ENCODE measurements at places on chromosomes 11 and 22.

GRCh38 chr11:23551706-23552105 is 691.4 kb upstream of the CCDC179 start:
- DNase-seq = no peak

DNA sequence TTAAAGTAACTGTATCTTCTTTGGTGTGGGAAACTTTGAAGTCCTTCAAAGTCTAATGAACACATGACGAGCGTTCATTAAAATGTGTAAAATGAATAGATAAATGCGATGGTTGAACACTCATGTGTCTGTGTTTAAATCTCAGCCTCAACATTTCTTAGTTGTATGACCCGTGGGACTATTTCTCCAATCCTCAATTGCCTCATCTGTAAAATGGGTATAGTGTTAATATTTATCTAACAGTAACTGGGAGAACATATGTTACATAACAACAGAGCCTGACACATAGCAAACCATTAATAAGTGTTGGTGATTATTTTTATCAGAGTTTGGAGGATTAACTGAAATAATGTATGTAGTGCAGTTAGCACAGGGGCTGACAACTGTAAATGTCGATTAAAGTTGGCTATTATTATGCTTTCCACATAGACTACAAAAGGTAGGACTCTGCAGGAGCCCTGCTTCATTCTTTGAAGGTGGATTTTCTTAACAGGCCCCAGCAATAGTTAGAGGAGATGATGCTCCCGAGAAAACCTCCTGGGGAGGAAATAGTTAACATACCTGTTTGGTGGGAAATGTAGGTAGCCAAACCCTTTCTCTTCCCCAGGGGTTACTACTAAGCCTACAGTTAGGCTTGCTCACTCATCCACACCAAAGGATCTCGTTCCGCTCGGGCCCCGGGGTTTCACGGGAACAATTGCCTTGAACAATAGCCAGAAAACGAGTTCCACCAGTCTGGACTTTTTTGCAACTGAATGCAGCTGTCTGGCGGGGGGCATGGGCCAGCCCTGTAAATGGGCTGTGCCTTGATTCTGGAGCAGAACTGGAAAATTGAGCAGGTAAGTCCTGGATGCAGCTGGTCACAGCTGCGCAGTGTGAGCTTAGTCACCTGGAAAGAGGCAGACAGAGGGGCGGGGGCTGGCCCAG is 133.4 kb downstream of the DBX1 start:
- DNase-seq = no peak

DNA sequence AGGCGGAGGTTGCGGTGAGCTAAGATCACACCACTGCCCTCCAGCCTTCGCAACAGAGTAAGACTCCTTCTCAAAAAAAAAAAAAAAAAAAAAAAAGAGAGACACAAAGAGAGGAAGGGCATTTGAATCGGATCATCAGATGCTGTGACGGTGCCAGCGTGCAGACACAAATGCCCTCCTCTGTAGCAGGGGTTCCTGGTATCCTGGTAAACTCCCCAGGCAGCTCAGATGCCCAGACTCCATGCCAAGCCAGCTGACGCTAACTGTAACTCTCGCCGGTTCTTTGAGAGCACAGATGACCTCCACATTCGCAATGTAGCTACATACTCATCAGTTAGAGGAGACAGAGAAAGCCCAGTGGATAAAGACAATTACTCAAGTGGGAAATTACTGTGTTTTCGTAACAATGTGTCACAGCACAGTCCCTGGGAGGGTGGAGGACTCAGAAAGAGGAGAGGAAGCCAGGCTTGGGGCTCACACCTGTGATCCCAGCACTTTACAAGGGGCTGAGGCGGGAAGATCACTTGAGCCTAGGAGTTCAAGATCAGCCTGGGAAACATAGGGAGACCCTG is 153.1 kb downstream of the BRD1 start:
- DNase-seq = no peak

DNA sequence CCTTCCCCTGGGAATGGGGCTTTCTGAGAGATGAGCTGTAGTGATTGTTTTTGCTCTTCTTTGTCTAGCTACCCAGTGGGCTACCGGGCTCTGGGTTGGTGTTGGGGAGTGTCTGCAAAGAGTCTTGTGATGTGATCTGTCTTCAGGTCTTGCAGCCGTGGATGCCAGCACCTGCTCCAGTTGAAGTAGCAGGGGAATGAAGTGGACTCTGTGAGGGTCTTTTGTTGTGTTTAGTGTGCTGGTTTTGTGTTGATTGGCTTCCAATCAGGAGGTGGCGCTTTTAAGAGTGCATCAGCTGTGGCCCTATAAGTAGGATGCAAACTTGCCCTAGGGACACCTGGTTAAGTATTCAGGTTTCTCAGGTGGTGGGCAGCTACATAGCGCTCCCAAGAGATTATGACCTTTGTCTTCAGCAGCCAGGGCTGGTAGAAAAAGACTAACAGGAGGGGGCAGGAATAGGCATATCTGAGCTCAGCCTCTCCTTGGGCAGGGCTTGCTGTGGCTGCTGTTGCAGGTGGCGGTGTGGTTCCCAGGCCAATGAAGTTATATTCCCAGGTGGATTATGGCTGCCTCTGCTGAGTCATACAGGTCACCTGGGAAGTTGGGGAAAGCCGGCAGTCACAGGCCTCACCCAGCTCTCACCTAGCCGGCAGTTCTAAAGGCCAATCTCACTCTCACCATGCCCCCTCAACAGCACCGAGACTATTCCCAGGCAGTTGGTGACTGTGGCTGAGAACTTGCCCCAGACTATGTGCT is 315.7 kb upstream of the C11orf87 start:
- no peak for DNase-seq

DNA sequence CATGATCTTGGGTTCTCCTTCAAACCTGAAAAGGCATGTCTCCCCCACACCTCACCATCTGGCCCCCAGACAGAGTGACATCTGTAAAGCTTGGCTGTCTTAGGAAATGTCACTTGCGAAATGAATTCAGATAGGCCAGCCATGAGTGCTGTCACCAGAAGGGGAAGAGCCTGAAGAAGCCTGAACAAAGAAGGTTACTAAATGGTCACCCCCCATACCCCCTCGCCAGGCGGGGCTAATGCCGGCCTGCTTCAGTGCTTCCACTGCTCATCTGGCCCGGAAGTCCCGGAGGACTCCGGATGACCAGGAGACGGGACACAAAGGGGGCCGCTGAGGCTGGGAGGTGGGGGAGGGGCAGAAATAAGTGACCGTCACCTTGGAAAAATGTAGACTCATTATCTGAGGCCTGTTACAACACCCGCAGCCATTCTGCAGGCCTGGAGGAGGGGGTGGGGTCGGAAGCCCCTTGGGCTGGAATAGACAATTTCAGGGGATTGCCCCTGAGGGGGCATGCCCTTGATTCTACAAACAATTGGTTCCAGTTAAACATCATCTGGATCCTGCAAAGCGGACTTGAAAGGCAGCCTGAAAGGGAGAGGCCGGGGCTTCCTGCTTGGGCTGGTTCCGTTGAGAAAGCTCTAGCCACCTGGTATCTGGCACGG is 43.2 kb downstream of the NAT10 start:
- no peak for DNase-seq

- DNase-seq = no peak
Measured at GRCh38 chr11:114059984-114060391, 477 bp downstream of the ZBTB16 start.

- DNase-seq = no peak
Measured at GRCh38 chr22:29224121-29224858, 18.6 kb downstream of the EMID1 start.

- DNase-seq = no peak
Measured at GRCh38 chr11:76927160-76927559, 66.4 kb downstream of the ACER3 start.

DNA sequence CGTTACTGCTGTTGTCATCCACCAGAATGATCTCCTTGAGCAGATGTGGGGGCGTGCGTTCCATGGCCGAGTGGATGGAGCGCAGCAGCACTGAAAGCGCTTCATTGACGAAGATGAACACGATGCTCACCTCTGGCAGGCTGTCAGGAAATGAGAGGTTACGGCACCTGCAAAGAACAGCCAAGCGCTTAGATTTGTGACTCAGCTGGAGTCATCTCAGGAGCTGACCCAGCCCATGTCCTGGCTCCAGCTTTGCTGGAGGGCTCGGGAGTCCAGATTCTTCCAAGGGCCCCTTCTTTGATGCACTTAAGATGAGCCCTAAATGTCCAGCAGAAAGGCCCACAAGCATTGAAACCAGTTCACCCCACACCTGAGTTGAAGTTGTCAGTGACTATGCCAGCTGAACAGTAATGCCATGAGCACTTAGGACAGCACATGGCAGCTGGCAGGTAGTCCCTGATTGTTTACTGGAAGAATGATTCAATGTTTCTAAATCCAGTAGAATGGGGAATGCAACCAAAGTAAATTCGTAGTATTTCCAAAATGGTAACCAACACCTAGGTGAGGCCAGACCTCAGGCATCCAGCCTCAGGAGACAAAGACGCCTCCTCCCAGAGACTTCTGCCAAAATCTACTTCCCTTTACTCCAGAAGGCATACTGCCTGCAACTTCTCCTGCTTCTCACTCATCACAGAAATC is 79.7 kb upstream of the CSNK2A3 start:
- DNase-seq = no peak

DNA sequence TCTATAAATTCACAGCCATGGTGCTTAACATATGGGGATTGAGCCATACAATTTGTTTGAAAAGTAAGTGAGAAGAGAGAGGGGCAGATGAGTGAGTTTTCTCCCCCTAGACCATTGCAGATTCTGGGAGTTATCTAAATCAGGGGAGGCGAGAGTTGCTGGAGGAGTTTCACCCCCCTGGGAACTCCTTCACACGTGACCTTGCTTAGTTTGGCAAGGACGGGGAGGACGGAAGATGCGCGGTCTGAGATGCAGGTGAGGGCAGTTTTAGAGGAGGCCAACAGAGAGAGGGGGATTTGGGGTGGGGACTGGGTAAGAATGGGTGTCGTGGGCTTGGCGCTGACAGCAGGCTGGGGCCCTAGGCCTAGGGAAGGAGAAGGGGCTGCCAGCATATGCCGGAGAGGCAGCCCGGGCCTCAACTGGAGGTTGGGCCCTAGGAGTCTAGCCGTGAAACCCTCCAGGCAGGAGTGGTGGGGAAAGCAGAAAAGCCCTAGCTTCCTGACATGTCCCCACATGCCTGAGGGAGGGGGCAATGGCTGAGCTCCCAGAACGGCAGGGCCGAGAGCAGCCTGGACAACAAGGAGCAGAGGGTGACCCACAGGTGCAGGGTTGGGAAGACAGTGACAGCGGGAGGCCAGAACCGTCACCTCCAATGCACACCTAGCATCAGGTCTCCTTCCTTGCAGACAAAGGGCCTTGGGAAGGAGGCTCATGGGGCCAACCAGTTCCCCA is 63.9 kb downstream of the ELFN2 start:
- no peak for DNase-seq

DNA sequence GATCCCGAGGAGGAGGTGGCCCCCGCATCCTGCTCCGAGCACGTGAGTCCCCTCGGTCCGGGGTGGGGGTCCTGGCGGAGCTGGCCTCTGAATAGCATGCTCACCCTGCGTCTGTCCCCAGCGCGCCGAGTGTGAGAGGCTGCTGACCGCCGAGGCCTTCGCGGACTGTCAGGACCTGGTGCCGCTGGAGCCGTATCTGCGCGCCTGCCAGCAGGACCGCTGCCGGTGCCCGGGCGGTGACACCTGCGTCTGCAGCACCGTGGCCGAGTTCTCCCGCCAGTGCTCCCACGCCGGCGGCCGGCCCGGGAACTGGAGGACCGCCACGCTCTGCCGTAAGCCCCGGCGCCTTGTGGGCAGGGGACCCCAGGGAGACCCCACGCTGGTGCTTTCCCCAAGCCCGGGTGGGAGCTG is 3.5 kb downstream of the MUC2 start:
- no peak for DNase-seq

- DNase-seq = no peak
Measured at GRCh38 chr11:100687630-100688395, 725 bp downstream of the ARHGAP42 start.

DNA sequence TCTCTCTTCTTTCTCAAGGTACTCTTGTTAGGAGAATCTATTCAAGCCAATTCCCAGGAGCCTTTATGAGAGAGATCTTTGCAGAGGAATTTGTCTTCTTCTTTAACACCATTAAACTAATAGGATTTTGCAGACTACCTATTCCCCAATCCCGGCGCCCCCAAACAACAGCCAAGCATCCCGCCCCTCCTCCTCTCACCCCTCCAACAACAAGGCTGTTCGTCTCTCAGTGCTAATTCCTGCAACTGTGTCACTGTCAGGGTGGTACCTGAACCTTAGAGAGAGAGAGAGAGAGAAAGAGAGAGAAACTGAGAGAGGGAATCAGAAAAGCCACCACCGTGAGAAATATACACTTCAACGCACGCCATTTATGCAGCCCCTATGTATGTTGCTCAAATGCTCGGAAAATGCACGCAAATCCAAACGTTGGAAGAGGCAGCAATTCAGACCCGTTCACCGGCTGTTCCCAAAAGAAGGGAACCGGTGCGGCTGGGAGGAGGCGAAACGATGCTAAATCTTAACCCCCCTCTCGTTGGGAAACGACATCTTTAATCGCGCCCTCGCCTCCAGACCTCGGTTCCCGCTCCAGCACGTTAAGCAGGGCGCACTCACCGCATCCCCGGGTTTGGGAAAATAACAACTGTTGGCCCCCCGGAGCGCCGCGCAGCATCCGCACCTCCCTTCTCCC is 961 bp downstream of the KCNA4 start:
- DNase-seq = no peak

DNA sequence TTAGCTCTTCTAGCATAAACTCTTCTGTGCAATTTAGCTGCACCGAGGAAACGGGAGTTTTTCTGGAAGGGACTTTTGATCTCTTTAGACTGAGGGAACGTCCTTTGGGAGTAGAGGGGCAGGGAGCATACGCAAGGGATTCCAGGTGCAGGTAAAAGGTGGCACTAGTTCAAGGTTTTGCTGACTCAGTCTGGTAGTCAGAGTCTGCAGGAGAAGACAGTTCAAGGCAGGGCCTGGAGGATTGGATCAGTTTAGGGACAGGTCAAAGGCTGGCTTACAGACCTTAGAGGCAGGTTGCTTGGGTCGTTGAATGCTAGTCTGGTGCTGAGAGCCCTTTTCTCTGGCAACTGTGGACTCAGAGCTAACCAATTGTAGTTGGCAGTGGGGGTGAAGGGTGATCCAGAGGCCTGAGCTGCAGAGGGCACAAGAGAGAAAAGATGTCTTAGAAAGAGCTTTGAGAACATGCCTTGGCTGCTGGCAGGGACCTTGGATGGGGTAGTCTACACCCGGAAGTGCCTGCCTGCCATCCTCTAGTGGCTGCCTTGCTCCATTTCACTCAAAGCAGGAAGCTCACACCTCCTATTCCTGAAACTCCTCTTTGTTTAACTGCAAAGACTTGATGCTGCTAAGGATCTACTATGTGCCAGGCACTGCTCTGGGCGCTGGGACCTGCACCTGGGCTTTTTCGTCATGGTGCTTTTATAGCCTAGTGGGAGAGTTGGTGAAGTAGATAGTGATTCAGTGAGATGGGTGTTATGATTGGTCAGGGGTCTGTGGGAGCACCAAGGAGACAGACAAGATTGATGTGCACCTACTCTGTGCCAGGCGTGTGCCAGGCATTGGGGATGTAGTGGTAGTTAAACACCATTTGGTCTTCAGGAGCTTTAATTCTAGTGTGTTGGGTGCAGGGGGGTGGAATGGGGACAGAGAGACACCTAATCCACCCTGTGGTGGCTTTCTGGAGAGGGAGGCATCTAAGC is 17.1 kb downstream of the MIAT start:
- DNase-seq = no peak
